ENCODE measurements at places on chromosomes 1 and 21.

DNA sequence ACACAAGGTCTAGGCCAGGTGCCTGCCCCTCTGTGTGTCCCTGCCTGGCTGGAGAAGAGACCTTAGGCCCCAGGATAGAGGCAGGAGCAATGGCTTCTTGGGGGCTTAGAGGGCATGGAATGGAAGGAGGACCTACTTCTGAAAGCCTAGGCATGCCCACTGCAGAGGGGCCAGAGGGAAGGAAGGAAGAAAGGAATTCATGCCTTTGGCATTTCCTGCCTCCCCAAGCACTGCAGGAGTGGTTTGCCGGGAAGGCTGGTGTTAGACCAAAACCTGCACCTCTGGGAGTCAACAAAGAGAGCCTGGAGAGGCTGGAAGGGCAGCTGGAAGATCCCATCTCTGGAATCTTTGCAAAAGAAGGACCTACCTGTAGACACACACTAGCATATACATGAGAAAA lies 50.7 kb upstream of the KCNE2 start:
- DNase-seq: no peak

DNA sequence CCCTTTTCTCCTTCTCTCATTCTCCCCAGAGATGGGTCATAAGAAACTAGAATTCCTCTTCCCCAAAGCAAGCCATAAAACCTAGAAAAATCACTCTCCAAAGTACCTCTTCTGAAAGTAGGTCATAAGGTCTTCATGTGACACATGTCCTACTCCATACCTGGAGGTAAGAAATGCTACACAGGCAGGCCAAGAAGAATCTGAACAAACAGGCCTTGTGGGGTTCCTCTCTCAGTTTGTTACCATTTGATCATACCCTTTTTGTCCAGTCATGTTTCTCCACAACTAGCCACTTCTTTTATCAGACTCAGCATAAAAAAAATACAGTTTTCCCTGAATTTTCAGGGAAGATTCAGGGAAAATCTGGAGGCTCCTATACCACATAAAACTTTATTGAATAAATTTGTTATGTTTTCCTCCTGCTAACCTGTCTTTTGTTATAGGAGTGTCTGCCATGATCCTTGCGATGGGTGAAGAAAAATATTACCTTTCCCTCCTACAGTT lies 134.4 kb upstream of the LMO4 start:
- no peak for DNase-seq

DNA sequence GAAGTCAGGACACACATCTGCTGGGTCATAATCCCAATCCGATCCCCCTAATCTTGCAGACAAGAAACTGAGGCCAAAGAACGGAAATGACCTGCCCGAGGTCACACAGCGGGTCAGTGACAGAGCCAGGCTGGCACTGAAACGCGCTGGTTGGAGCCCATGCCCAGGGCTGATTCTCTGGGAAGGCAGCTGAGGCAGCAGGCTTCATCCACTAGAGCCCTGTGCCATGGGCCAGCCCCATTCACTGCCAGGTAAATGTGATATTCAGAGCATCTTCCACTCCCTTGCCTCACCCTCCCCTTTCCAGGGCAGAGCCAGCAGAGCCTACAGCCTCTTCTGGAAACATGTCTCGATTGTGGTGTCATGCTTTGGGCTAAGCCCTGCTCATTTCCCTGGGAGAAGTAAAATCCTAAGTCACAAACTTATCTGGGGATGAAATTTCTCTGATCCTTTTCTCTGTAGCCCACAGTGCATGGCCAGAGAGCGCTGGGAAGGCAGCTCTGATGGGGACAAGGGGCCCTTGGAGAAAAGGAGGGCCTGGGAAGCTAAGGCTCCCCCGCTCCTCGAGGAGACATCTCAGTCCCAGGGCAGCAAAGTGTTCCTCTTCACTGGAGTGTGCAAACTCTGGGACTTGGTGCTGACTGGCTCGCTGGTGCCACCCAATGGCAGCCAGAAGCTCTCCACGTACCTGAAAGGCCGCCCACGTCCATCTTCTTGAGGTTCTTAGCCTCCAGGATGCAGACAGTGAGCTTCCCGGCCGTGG lies 110.4 kb downstream of the SYT2 start:
- DNase-seq: no peak

- no peak for DNase-seq
Measured at GRCh38 chr1:231422798-231423309, 767 bp upstream of the EGLN1 start.

GRCh38 chr1:220455559-220455958 lies 72.4 kb upstream of the MARK1 start:
- no peak for DNase-seq

- no peak for DNase-seq
Measured at GRCh38 chr1:18021242-18021641, 86.4 kb upstream of the IGSF21 start.

- DNase-seq: no peak
Measured at GRCh38 chr1:22959545-22960360, 12.9 kb downstream of the LACTBL1 start.

- DNase-seq: no peak
Measured at GRCh38 chr1:32960819-32961355, 3.7 kb downstream of the RNF19B start.

DNA sequence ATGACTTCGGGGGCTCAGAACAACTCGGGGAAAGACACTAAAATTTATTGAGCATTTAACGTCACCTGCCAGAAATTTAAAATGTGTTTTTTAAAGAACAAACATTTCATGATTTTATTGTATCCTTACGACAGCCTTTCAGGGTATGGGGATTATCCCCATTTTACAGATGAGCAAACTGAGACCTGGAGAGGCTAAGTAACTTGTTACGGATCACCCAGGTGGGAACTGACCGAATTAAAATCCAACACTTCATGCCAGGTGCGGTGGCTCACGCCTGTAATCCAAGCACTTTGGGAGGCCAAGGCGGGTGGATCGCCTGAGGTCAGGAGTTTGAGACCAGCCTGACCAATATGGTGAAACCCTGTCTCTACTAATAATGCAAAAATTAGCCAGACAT lies 50.9 kb downstream of the DISC1 start:
- DNase-seq: no peak

DNA sequence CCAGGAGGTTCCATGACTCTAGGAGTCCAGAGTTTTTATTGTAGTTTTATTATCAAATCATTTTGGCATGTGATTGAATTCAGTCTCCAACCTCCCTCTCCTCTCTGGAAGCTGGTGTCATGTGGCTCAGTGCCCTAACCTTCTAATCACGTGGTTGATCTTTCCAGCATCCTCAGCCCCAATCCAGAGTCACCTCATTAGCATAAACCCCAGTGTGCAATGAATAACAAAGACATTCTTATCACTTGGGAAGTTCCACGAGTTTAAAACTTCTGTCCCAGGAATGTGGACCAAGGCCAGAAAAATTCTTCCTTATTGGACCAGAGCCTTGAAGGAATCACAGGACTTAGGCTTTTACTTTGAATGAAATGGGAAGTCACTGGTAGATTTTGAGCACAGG lies 52.2 kb downstream of the KIRREL1 start:
- DNase-seq: no peak

- no peak for DNase-seq
Measured at GRCh38 chr1:235460770-235461169, 43.5 kb downstream of the B3GALNT2 start.

GRCh38 chr1:198107091-198107501 lies 49.7 kb upstream of the NEK7 start:
- DNase-seq: no peak

DNA sequence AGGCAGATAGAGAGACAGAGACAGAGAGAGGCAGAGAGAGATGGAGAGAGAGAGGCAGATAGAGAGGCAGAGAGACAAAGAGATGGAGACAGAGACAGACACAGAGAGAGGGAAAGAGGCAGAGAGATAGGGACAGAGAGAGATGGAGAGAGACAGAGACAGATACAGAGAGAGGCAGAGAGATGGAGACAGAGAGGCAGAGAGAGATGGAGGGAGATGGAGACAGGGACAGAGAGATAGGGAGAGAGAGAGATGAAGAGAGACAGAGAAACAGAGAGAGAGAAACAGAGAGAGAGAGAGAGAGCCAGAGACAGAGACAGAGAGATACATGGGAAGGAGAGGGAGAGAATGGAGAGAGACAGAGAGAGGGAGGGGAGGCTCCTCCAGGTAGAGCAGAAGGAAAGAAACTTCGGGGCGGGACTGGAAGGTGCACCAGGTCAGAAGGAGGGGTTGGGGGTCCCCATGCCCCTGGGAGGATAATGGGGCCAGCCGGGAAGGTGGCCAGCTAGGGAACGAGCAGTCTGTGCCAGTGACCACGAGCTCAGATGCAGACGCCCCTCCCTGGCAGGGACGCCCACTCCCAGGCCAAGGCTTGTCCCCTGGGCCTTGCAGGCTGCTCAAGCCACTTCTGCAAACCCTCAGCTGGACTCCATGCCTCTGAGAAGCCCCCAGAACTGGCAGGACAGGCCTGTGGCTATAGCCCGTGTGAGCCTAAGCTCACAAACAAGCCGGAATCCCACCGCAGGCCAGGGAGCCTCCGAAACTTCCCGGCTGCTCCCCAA lies 3.3 kb downstream of the FNDC10 start:
- no peak for DNase-seq

- DNase-seq: peak; percentile 40
Measured at GRCh38 chr1:7940745-7941436, at the start of gene TNFRSF9. TSS of gene TNFRSF9 (minus strand) at chr1:7940839. CDS start at chr1:7939994, 845 bp downstream.

DNA sequence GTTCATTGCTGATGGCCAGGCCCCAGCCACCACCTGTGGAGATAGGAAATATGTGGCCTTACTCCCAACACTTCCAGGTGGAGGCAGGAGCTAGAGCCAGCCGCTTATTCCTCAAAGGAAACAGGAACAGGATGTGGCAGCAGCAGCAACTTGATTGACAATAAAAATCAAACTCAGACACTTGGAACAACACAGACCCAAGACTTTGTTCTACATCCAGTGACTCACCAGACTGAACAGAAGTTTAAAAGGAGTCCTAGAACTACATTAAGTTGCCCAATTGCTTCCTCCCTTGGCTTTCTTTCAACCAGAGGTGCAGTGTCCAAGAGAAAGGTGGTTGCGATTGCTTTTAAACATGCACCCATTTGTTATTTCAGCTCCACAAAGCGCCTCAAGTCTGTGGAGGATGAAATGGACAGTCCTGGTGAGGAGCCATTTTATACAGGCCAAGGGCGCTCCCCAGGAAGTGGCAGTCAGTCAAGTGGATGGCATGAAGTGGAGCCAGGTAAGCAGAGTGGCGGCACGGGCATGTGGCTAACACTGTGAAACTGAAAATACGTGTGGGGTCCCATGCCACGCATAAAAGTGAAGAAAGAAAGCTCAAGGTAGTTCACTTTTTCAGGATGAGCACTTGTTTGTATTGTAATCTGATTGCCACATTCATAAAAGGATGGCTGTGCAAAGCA lies 276.6 kb downstream of the NFIA start:
- no peak for DNase-seq

DNA sequence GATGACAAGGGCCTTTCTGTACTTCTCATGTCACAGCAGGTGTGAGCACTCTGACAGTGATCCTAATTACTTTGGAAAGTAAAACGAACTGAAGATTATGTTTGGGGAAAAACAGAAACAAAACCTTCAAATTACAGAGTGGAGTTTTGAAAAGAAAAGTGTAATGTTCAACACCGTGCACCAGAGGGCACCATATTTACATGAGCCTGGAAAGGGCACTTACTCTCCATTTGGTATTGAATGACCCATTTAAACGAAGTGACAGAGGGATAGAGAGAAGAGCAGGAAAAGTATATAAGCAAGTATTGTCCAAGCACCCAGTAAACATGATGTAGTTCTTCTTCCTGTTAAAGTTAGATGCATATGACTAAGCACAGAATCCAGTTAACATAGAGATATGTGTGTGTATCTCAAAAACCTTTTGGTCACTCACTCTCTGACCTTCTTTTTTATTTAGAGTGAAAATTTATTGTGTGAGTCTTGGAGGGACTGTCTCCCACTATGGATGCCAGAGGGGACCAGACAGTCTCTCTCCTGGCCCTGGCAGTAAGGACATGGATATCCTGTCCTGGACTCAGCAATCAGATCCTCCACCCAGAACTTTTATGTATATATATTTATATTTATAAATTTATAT lies 3.8 kb upstream of the RGSL1 start:
- peak; percentile 6 for DNase-seq

DNA sequence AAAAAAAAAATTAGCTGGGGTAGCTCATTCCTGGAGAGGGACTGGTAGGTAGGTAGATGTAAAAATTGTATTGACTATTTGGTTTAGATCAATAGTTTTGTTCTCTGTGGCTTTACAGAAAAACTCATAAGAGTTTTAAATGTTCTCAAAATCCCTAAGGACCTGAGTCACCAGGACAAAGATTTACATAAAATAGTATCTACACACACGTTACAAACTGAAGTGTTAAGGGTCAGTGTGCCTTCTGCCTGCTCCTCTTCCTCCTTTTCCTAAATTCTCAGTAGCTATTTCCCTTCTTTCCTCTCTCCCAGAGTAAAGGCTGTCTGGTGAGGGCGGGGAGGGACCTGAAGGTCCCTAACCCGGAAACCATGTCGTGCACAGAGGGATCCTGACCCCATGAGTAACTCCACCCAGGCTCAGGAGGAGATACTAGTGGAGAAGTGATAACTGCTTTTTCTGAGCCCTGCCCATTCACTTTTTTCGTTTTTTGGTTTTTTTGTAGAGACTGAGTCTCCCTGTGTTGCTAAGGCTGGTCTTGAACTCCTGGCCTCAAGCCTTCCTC lies 8.1 kb downstream of the PLEKHM2 start:
- no peak for DNase-seq

GRCh38 chr1:156376146-156376545 lies 7.1 kb downstream of the RHBG start:
- DNase-seq: no peak

GRCh38 chr1:170407138-170407537 lies 124.8 kb upstream of the GORAB start:
- DNase-seq: no peak

DNA sequence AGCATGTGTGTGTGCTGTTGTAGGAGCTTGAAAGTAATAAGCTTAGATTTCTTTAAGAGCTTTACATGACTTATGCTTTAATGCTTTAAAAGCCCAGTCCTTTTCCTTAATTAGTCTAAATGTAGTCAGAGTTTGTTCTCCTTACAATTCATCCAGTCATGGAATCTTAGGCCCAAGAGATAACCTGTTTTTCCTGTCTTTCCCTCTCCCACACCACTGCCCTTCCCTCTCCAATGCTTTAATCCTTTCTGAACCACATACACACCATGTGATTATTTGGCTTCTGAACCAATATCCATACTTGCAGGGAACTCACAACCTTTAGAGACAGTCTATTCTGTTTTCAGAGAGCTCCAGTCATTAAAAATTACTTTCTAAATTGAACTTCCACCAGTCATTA lies 37.6 kb downstream of the ALG6 start:
- DNase-seq: no peak

GRCh38 chr1:162689745-162690671 lies 57.7 kb downstream of the DDR2 start:
- DNase-seq: no peak

- no peak for DNase-seq
Measured at GRCh38 chr21:44377922-44378645, 24.7 kb downstream of the TRPM2 start.

Measured in activated T-cell treated with anti-CD3 and anti-CD28 coated beads for 1 hour (primary cell).